Lower lobe of right lung (tissue), 2 donors: ENCODE measurements at places on chromosomes 11 and 22. TPM values are rescaled to one million over a fixed set of nuclear protein-coding genes. Genes with fewer than 3 reads are reported as not detected.

Gene ADM2
- total RNA-seq: 1.5 TPM

- no peak for DNase-seq
These were observed 77.0 kb downstream of the DDIAS start for GRCh38 chr11:82978422-82979099.

Gene ST14
- total RNA-seq: 61.1 TPM

- DNase-seq: peak; percentile 45
These were observed 8.5 kb downstream of the AMOTL1 start for GRCh38 chr11:94776351-94777321.

- DNase-seq: no peak
These were observed 41.0 kb downstream of the CSF2RB start for GRCh38 chr22:36954251-36955014.

Gene SYT7
- 3.8 TPM for total RNA-seq

- no peak for DNase-seq
These were observed 192.3 kb downstream of the CADM1 start for GRCh38 chr11:115311949-115312348.

- DNase-seq: peak; percentile 10
These were observed 33.4 kb downstream of the BCR start for GRCh38 chr22:23213581-23214334.

DNA sequence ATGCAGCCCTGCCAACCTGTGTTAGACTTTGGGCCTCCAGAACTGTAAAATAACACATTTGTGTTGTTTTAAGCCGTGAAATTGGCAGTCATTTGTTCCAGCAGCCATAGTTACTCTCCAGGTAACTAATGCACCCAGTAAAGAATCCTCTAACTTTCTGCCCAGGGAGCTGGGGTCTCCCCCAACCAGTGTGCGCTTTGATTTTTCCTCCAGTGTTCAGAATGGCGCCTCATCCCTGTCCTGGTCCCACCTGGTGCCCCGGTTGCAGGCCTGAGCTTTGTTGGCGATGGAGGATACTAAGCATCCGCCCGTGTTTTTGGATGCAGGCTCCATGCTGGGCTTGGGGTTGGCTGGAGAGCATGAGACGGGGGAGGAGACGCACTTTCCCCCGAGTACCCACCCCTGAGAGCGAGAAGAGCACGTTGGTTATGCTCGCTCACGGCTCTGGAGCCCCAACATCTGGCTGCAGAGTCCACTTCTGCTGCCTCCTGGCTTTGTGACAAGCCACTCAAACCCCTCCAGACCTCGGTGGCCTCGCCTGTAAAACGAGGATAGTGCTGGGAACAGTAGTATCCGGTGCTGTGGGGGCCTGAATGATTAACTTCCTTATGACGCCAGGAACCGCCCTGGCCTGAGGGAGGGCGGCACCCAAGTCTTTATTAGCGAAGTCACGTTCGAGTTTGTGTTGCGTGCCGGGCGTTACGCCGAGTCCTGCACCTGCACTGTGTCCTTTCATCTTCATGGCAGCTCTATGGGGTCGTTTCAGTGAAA lies 25.8 kb downstream of the MRGPRD start:
- DNase-seq: peak; percentile 65

DNA sequence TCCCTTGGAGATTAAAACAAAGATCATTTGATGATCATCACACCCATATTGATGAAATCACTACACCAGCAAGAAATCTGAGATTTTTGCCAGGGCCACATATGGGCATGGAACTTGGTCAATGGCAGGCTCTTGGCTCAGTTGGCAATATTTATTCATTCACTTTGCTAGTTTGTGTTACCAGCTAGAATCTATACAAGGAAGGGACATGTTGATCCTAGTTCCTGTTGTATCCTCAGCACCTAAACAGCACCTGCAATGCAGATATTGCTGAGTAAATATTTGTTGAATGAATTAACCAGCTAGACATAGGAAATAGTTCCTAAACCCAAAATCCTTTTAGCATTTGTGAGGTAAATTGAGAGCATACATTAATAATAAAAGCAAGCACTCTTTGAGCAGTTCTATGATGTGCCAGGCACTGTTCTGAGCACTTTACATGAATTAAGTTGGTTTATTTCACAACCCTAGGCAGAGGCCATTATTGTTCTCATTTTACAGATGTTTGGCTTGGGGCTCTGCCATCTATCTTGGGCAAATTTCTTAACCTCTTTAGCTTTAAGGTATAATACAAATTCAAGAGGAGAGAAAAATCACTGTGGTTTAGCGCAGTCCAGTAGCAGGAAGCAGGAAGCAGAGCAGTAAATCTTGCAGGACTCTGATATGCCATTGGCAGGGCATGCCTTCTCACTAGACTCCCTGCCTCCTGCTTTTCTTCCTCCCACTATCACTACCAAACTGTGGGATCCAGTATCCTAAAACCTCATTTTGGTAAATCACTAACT lies 1.6 kb downstream of the TRIM68 start:
- no peak for DNase-seq

DNA sequence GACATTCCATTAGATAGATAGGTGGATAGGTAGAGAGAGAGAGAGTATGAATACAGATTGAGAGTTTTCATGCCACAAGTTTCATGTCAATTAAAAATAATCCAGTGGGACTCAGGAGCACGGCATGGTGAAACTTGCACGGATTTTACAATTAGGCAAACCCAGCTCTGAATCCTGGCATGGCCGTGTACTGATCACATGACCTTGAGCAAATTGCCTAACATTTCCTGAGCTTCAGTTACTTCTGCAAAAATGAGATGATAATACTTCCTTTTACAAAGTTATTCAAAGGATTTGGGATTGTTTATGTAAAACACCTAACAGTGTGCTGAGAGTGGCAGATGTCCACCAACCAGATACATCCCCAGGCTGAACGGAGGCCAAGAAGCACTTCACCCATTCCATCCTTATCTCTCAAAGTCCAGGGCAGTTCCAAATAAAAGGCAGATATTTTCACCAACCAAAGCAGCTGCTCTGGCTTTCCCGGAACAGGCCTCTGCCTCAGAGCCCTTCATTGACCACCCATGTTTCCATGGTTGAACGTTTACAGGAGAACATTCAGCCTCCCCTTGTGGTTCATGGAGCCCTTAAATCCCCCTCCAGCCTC lies 17.9 kb downstream of the APLNR start:
- no peak for DNase-seq

DNA sequence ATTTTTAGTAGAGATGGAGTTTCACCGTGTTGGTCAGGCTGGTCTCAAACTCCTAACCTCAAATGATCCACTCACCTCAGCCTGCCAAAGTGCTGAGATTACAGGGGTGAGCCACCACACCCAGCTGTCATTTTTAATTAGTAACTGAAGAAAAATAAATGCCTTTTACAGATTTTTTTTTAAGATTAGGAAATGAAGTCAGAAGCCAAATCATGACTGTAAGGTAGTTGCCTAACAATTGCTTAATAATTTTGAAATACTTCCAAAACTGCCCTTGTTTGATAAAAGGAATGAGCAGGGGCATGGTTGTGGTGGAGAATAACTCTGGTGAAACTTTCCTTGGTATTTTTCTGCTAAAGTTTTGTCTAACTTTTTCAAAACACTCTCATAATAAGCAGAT lies 98.9 kb upstream of the SLC5A12 start:
- no peak for DNase-seq

- DNase-seq: no peak
These were observed 33.0 kb downstream of the FAM168A start for GRCh38 chr11:73564903-73565302.

- no peak for DNase-seq
These were observed 8.4 kb upstream of the IRAG1 start for GRCh38 chr11:10701982-10702381.

Gene MIAT
- total RNA-seq: 6.8 TPM

GRCh38 chr11:68036717-68037239 lies 2.0 kb upstream of the TCIRG1 start:
- peak; percentile 93 for DNase-seq

Gene KLHL35
- 2.6 TPM for total RNA-seq

GRCh38 chr11:72425053-72425980 lies 9.0 kb downstream of the CLPB start:
- DNase-seq: no peak

GRCh38 chr11:66131937-66132632 lies 62.0 kb downstream of the PACS1 start:
- DNase-seq: no peak

- DNase-seq: no peak
These were observed 171.8 kb downstream of the ETS1 start for GRCh38 chr11:128415539-128415938.

DNA sequence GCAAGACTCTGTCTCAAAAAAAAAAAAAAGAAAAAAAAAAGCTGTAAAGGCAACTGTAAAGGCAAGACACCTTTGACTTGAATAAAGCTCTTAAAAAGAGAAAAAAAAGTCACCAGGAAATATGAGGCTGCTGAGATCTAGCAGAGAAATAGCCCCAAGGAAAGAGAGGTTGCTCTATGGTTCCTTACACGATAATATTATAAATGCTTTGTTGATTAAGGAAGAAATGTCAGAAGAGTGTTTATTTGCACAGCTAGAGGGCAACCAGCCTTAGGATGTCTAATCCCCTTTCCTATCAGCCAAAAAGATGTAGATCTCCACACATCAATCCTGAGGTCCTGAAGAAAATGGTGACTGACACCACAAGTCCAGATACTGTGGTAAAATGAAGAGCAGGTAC lies 32.0 kb downstream of the RBFOX2 start:
- no peak for DNase-seq

- DNase-seq: no peak
These were observed 1.6 kb upstream of the PLXNB2 start for GRCh38 chr22:50308986-50309600.

Gene TREH
- total RNA-seq: 0.30 TPM

GRCh38 chr22:41862530-41863266 lies 29.8 kb downstream of the SREBF2 start:
- DNase-seq: no peak

DNA sequence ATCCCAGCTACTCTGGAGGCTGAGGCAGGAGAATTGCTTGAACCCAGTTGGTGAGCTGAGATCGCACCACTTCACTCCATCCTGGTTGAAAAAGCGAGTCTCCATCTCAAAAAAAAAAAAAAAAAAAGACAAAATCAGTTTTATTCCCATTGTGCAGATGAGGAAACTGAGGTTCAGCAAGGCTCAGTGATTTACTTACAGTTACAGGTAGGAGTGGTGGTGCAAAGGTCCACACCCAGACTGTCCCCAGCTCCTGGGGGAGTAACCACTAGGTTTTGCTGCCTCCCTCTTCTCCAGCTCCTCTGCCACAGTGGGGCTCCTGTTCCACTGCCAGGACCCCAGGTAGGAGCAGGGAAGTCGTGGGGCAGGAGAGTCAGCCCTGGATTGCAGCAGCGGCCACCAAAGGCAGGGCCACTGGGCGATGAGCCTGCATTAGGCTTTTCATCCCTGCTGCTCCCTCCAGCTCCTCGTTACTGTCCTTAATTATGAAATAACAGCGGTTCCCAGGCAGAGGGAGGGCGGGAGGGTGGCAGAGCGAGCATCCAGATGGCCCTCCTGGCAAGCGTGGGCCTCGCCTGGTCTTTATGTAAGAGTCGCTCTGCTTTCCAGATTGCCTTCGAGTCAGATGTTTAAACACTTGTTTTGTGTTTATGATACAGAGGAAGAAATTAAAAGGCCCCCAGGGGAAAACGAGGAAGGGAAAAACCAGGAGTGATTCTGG lies 15.5 kb upstream of the RASD2 start:
- no peak for DNase-seq

- no peak for DNase-seq
These were observed 28.4 kb upstream of the RAPSN start for GRCh38 chr11:47477323-47477722.

Gene CSTF3
- 20.4 TPM for total RNA-seq

GRCh38 chr11:44580701-44581100 lies 15.2 kb downstream of the CD82 start:
- no peak for DNase-seq

Gene IL10RA
- 37.7 TPM for total RNA-seq

Gene APOBEC3A
- total RNA-seq: 14.2 TPM

GRCh38 chr22:20814221-20814808 lies 40.4 kb downstream of the SERPIND1 start:
- no peak for DNase-seq

- DNase-seq: no peak
These were observed 18.7 kb upstream of the SCUBE2 start for GRCh38 chr11:9109858-9110731.

- DNase-seq: no peak
These were observed 2.3 kb upstream of the APOA4 start for GRCh38 chr11:116825434-116825833.

DNA sequence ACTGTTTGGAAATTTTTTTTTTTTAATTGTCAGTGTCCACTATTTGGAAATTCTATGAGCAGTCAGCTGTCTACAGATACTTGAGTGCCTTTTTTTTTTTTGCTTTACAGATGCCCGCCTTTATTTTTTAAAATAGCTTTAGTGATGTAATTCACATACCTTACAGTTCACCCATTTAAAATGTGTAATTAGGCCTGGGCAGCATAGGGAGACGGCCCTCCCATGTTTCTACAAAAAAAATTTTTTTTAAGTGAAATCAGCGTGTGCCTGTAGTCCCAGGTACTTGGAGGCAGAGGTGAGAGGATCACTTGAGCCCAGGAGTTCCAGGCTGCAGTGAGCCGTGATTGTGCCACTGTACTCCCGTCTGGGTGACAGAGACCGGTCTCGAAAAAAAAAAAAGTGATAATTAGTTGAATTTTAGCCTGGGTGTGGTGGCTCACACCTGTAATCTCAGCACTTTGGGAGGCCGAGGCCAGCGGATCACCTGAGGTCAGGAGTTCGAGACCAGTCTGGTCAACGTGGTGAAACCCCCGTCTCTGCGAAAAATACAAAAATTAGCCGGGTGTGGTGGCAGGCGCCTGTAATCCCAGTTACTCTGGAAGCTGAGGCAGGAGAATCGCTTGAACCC lies 1.5 kb downstream of the ZNF143 start:
- no peak for DNase-seq

DNA sequence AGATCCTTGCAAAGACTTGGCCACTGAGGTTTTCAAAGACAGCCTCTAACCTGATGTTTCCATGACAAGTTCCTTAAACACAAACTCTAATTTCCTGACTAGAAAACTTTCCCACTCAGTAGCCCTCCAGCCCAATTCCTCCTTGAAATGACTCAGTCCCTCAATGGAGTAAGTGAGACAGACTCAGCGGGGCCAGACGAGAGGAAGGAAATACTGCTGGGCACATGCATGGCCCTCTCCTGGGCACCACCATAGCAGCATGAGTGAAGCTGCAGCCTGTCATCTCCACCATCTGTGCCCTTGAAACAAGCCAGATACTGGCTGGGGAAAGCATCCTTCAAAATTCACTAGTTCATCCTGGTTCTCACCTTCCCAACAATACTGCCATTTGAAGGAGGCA lies 76.2 kb upstream of the GDPD4 start:
- DNase-seq: no peak

GRCh38 chr11:47533690-47534151 lies 19.2 kb downstream of the CELF1 start:
- no peak for DNase-seq
